ENCODE measurements at places on chromosomes 6 and 20.

GRCh38 chr6:36235309-36235708 is 34.6 kb upstream of the PNPLA1 start:
- DNase-seq: no peak

DNA sequence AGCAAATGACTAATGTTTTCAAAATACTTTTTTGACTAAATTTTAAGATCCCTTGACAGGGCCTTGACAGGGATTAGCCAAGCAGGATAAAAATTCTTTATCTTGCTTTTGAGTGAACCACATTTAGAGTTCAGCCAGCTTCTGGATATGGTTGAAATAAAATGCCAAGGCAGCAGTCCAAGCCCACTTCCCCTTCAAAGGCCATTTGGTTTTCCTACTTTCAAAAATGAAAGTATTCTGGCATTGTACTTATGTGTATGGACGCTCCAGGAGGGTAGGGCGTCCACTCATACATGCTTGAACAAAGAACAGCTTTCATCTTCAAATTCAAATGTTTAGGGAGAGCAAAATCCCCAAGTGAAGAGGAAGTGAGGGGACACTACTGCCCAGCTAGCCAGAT is 82.3 kb upstream of the BCLAF1 start:
- no peak for DNase-seq

- DNase-seq: no peak
Measured at GRCh38 chr6:24501914-24502313, 7.1 kb downstream of the ALDH5A1 start.

DNA sequence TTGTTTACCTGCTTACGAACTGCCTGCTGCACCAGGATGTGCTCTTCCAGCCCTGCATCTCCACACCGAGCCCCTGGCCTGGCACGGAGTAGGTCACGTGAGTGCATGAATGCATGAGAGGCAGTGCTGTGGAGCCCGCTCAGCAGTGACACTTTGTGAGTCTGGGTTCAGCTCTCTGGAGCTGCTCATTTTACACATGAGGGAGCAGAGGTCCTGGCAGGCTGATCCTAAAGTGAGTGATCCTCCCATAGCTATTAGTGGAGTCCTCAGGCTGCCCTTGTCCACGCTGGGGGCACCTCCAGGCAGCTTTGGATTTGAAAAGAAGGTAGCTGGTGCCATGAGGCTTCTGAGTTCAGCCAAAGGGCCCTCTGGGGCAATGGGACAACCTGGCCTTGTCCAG is 64.2 kb downstream of the EDN3 start:
- DNase-seq: no peak

- DNase-seq: no peak
Measured at GRCh38 chr6:12152023-12152970, 137.9 kb upstream of the EDN1 start.

- no peak for DNase-seq
Measured at GRCh38 chr20:21516861-21517565, 3.1 kb upstream of the NKX2-2 start.

- peak; percentile 97 for DNase-seq
Measured at GRCh38 chr6:157714153-157714490, 108.9 kb upstream of the SNX9 start.

GRCh38 chr20:18545566-18545965 is 21.7 kb upstream of the SMIM26 start:
- no peak for DNase-seq

DNA sequence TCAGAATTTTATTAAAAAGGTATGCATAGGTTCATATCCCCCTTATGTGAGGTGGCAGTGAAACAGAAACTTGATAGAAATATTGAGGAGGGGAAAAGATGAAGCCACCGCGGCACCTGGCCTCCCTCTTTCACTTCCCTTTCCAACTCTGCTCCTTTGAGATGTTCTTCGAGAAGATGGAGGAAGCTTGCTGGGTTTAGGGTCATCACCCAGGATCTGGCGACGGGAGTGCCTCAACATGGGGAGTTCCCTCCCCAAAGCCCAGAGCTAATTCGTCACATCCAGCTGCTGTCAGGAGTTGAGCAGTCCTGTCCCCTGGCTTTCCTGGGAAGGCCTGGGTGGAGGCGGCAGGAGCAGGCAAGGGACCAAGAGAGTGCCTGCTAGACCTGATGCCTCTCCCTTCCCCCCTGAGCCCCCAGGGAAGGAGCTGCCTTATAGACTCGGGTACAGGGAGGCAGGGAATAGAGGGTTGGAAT is 29.1 kb downstream of the RREB1 start:
- no peak for DNase-seq

DNA sequence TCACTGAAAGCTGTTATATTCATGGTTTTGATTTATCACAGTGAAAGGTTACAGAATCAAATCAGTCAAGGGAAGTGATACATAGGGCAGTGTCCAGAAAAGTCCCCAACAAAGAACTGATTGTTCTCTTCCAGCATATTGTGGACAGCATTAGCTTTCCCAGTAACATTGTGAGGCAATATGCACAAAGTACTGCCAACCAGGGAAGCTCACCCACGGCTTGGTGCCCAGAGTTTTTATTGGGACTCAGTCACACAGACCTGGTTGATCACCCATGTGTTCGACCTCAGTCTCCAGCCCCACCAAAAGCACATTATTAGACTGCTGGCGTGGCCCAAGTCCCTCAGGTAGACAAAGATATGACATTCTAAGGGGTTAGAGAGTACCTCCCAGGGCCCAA is 76.0 kb downstream of the LCA5 start:
- no peak for DNase-seq

GRCh38 chr6:35088281-35089215 is 52.6 kb downstream of the TCP11 start:
- DNase-seq: no peak

DNA sequence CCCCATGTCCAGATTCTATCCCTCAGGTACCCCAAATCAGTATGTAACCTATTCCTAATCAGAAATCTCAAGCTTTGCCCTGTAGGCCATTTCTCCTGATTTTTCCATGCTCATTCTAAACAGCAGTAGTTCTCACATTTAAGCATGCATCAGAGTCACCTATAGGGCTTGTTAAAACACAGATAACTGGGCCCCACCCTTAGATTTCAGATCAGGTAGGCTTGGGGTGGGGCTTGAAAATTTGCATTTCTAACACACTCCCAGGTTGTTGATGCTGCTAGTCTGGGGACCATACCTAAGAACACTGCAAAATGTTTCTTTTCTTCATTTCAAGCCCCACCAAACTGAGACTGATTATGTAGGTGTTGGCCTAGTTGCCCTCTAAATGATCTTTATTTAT is 621.2 kb upstream of the FLRT3 start:
- DNase-seq: no peak

- DNase-seq: peak; percentile 15
Measured at GRCh38 chr6:21219241-21219640, 374.3 kb upstream of the SOX4 start.

DNA sequence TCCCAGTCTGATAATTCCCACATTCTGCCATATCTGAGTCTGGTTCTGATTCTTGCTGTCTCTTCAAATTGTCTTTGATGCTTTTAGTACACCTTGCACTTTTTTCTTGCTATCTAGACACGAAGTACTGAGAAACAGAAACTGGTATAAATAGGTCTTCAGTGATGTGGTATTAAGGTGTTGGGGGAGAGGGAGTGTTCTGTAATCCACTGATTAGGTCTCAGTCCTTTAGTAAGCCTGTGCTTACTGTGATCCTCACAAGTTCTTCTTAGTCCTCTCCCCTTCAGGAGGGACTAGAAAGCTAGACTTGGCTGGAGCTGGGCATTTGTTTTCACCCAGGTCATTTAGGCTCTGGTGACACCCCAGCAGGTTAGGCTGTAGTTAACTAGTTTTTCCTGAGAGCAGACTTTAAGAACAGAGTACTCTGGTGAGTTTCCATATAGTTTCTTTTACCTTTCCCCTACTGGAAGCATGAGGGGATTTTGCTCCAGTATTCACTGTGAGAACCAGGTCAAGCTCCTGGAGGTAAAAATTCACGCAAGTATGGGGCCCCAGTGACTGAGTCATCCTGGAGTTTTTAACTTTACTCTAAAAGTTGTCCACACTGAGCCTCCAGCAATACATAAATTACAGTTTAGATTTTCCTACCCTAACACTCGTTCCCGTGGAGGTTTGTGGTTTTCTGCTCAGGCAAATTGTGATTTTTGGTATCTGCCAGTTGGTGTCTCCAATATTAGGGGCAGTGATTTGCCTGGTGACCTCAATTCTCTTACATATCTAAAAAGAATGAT is 154.6 kb downstream of the CDKAL1 start:
- DNase-seq: no peak

GRCh38 chr6:129936329-129937165 is 75.4 kb upstream of the TMEM244 start:
- DNase-seq: peak; percentile 66

- DNase-seq: peak; percentile 68
Measured at GRCh38 chr6:143157131-143157530, 96.4 kb downstream of the AIG1 start.

DNA sequence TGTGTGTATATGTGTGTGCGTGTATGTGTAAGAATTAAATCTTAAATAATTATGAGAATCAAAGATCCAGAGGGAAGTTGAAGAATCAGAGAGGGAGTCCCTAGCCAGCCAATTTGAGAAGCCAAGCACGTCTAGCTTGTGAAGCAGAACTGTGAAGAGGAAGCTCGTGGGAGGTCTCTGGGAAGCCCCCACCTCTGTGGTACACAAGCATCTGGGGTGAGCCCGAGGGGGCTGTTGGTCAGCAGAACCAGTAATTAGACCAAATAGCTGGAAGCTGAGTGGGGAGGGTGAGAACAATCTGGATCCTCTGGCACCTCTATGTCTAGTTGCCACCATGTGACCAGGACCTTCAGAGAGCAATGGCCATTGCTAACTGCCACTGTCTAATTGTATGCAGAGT is 310.0 kb upstream of the PRND start:
- no peak for DNase-seq

- DNase-seq: no peak
Measured at GRCh38 chr6:157711060-157711459, 112.0 kb upstream of the SNX9 start.

GRCh38 chr20:316316-317068 is 8.9 kb upstream of the SOX12 start:
- DNase-seq: peak; percentile 90

- no peak for DNase-seq
Measured at GRCh38 chr6:30041221-30041620, 19.8 kb upstream of the POLR1H start.

DNA sequence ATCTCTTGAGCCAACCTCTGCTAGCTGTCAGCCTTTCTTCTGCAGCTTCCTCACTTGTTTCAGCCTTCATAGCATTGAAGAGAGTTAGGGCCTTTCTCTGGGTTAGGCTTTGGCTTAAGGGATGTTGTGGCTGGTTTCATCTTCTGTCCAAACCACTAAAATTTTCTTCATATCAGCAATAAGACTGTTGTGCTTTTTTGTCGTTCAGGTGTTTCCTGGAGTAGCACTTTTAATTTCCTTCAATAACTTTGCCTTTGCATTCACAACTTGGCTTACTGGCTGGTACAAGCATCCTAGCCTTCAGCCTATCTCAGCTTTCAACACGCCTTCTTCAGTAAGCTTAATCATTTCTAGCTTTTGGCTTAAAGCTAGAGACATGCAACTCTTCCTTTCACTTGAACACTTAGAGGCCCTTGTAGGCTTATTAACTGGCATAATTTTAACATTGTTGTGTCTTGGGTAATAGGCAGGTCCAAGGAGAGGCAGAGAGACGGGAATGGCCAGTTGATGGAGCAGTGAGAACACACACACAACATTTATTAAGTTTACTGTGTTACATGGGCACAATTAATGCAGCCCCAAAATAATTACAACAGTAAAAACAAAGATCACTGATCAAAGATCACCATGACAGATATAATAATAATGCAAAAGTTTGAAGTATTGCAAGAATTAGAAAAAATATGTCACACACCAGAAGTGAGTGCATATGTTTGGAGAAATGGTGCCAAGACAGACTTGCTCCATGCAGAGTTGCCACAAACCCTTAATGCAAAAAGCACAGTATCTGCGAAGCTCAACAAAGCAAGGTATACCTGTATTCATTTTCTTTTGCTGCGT is 98.6 kb downstream of the HIVEP1 start:
- DNase-seq: no peak

DNA sequence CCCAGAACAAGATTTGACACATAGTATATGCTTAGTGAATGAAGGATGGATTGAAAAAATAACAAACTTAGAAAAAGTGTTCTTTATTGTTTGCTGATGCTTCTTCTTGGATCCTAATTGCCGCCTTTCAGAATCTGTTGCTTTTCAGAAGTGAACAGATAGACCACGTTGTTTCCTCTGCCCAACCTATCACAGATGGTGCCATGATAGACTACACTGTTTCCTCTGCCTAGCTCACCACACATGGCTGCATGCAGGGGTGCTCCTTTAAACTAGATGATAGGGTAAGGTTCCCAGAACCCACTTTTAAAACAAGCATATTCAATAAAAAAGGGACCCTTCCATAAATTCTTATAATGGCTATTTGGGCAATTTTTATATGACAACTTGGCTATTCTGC is 4.6 kb upstream of the RGS17 start:
- no peak for DNase-seq

DNA sequence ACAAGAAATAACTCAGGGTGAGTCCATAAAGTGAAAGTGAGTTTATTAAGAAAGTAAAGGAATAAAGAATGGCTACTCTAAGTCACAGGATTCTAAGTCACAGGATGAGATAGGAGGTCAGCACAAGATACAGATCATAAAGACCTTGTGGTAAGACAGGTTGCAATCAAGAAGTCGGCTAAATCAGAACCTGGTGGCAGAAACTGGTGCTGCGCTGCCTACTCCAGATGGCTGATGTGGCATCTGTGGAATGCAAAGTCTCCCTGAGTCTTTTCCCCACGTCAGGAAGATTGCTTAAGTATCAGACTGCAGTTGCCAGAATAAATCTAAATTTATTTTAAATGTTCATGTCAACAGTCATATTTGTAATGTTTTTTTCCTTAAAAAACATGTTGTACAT is 10.7 kb upstream of the KCNK15 start:
- peak; percentile 87 for DNase-seq

GRCh38 chr20:23425129-23425528 is 3.8 kb upstream of the NAPB start:
- no peak for DNase-seq

- DNase-seq: no peak
Measured at GRCh38 chr20:10579942-10580341, 93.9 kb downstream of the JAG1 start.

- DNase-seq: no peak
Measured at GRCh38 chr6:108157981-108158525, 7.8 kb upstream of the NR2E1 start.

DNA sequence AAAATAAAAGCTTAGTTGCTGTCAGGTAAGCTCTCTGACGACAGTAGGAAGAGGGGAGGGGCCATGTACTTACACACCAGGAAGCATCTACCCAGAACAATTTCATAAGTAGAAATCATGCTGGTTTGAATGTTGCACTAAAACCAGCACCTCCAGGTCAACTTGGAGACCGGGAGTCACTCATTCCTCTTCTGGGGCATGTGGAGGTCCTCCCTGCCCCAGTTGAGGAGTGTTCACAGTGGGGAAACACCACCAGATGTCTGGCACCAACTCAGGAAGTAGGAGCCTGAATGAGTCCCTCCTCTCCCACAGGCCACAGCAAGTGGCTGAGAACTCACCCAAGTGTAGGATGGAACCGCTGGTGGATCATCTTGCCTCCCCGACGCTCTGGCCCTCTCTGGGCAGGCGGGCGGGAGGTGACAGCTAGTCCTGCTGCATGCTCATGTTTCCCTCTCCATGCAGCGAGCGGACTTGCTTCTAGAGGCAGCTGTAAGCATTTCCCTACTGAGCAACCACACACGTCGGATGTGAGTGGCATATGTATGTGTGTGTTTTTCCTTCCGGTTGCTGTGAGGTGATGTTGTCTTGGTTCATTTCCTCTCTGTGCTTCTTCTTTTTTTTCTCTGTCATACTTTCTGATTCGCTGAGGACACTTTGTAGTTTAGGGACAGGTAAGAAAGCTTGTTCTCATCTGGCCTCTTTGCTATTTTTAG is 149.5 kb upstream of the NEDD9 start:
- no peak for DNase-seq

Data from AG10803 (cell line).